Kidney glomerular epithelial cell (primary cell): ENCODE measurements at places on chromosomes 16 and 17.
A peak's percentile ranks its signal among the peaks of the same experiment; 100 is the strongest.

GRCh38 chr17:38900978-38901656 lies 24.3 kb upstream of the LASP1NB start:
- peak; percentile 99 for DNase-seq

DNA sequence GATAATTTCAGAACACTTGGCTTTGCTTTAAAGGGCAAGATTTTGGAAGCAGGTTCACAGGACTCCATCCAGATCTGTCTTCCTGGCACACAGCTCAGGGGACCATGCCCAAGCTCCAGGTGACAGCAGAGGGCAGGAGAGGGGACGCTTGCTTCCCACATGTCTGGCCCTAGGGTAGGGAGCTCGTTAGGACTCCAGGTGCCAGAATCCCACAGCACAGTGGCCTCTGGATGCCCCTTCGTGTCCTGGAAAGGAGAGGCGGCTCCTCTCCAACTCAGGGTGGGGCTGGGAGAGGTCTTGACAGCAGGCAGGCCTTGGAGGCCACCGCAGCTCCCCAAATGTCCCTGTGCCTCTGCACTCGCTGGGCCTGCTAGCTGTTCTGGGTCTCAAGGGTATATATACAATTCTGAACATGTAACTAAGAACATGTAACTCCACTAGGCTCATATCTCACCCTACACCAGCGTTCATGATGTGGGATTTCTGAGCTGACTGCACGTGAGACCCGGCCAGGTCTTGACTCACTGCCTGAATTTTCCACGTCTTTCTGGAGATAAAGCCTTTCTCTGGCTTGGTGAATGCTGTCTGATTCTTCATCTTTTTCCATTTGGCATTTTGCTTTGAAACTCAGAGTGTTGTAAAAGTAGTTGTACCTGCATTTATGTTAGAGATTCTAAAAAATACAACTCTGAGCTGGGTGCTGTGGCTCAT lies 52.8 kb downstream of the MARCHF10 start:
- DNase-seq: no peak

- DNase-seq: no peak
Observed at GRCh38 chr17:46071796-46072195, 72.7 kb downstream of the STH start.

DNA sequence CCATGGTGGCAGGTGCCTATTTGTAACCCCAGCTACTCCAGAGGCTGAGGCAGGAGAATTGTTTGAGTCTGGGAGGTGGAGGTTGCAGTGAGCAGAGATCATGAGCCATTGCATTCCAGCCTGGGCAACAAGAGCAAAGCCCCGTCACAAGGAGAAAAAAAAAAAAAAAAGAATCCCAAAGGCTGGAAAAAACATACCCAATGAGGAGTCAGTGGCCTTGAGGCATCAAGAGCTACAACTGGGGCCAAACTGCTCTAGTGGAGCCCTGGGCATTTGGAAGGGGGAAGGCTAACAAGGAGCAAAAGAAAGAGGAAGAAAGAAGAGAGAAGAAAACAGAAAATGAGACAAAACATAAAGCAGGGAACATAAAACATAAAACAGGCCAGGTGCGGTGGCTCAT lies 6.9 kb downstream of the CHST6 start:
- DNase-seq: no peak

DNA sequence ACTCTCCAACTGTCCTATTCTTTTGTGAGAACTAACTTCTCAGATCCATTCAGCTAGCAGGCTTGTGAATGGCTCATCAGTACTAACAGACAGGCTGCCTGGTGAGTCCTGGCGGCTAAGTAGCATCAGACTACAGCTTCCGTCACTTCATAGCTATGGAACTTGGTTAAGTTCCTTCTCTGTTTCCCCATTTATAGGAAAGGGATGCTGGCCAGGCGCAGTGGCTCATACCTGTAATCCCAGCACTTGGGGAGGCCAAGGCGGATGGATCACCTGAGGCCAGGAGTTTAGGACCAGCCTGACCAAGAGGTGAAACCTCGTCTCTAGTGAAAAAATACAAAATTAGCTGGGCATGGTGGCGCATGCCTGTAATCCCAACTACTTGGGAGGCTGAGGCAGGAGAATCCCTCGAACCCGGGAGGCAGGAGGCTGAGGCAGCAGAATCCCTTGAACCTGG lies 49.9 kb upstream of the TANGO6 start:
- no peak for DNase-seq

- DNase-seq: no peak
Observed at GRCh38 chr16:5393070-5393469, 295.5 kb upstream of the EEF2KMT start.

GRCh38 chr17:14143688-14144087 lies 74.4 kb downstream of the COX10 start:
- DNase-seq: no peak

- DNase-seq: peak; percentile 74
Observed at GRCh38 chr16:70437017-70437581, 1.8 kb downstream of the ST3GAL2 start.

DNA sequence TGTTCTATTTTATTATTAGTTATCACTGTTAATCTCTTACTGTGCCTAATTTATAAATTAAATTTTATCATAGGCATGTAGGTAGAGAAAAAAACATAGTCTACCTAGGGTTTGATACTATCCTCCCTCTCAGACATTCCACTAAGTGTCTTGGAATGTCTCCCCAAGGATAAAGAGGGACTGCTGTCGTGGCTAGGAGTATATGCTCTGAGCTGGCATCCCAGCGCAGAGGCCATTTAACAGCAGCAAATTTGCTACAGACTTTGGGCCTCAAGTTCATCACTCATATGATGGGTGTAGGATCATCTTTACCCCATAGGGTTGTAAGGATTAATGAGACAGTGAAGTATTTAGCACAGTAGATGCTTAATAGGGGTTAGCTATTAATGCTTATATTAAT lies 56.7 kb downstream of the ZFHX3 start:
- DNase-seq: no peak

GRCh38 chr17:9002227-9002605 lies 19.1 kb upstream of the NTN1 start:
- no peak for DNase-seq

DNA sequence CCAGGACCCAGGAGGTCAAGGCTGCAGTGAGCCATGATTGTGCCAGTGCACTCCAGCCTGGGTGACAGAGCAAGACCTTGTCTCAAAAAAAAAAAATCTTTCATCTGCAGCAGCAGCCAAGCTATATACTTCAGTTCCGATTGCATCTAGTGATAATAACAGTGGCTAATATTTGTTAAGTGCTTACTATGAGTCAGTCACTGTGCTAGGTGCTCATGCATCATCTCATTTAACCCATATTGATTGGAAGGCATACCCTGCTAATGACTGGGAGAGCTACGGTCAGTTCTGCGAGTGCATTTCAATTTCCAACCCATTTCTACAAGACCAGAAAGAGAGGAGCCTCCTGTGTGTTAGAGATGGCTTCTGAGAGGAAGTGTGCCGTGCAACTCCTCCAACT lies 7.7 kb upstream of the TUBG2 start:
- no peak for DNase-seq

GRCh38 chr17:48555258-48556228 lies 10.6 kb upstream of the HOXB2 start:
- peak; percentile 87 for DNase-seq

DNA sequence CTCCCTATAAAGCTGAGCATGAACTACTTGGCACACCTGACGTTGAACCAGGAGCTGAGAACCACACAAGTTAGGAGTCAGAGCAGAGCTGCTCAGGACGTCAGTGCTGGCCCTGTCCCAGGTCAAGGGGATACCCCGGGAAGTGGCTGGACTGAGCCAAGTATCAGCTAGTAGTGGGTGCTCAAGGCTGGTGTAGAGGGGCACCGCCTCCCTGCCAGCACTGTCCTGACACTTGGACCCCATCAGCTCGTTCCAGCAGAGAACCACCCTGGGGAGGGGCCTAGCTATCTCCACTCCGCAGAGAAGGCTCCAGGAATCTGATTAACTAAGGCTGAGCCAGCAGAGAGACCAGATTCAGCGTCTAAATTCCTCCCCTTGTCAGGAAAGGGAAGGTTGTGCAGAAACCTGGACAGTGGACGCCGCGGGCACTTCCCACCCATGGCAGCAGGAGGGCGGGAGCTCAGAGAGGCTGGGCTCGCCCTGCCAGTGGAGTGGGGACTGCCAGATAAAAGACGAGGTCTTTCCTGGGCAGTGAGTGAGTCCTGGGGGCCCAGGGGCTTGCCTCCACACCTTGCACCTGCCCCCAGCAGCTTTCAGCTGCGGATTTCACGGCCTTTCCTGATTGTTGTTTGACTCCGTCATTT lies 21.0 kb downstream of the C16orf90 start:
- no peak for DNase-seq

DNA sequence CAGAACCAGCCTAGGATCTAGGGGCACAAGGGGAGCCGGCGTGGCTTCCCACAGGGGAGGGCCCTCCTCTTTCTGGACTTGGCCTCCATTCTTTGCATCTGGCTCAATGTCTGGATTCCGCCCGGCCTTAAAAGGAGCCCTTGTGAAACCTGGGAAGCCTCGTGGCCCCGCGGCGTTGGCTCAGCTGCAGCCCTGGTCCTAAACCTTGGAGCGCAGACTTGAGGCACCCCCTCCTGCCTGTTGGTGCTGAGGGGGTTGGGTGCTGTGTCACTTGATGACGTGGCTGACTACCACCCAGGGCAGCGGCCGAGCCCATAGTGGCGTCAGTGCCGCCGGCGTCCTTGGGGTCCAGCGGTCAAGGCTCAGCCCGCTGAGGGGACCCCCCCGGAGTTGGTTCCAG lies 4.4 kb downstream of the TRAPPC2L start:
- no peak for DNase-seq

DNA sequence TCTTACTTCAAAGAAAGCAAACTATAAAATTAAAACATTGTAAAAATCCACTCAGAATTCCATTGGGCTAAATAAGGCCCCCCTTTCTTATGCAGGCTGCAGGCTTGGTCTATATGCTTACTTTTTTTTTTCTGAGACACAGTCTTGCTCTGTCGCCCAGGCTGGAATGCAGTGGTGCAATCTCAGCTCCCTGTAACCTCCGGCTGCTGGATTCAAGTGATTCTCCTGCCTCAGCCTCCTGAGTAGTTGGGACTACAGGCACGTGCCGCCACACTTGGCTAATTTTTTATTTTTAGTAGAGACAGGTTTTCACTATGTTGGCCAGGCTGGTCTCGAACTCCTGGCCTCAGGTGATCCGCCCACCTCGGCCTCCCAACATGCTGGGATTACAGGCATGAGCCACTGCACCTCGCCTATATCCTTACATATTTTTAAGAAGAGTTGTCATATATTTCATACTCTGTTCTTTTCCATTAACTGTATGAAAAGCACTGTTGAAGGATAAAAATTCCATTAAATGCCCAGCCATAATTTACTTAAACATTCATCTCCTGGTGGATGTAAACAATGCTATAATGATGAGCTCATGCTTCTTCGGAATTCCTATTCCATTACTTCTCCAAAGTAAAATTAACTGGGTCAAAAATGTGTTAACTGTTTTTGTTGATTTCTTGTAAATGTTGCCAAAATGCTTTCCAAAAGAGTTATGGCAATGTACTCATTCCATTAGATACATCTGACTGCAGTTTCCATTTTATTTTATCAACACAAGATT lies 17.8 kb downstream of the SNN start:
- no peak for DNase-seq

- DNase-seq: no peak
Observed at GRCh38 chr17:83135692-83136091, 56.3 kb downstream of the METRNL start.

GRCh38 chr17:8599351-8600011 lies 31.0 kb downstream of the MYH10 start:
- no peak for DNase-seq

DNA sequence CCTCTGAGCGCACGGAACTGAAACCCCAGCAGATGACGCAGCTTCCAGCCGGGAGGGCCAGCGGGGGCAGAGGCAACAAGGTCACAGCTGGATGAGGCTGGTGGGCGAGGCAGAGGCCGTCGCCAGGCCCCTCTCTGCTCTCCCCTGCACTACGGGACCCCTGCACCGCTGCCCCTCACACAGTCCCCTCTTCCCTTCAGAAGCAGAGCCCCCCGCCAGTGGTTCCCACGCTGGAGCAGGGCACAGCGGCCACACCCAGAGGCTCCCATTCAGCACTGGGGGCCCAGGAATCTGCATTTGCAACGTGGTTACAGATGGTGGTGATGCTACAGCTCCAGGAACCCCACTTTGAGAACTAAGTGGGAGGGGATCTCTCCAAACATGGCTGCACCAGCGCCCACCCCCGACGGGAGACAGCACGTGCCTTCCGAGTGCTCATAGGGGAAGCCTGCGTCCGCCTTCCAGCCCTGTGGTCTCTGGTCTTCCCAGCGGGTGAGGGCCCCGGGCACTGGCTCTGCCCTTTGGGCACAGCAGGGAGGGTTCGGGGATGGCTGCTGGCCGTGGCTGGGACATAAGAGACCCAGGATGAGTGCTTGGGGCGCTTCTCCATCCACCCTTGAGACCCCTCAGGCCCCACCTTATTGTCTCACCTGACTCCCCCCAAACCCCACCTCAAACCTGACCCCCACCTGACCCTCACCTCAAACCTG lies 4.7 kb upstream of the RAB40B start:
- no peak for DNase-seq

- DNase-seq: no peak
Observed at GRCh38 chr17:50604513-50604912, 30.2 kb upstream of the ABCC3 start.

DNA sequence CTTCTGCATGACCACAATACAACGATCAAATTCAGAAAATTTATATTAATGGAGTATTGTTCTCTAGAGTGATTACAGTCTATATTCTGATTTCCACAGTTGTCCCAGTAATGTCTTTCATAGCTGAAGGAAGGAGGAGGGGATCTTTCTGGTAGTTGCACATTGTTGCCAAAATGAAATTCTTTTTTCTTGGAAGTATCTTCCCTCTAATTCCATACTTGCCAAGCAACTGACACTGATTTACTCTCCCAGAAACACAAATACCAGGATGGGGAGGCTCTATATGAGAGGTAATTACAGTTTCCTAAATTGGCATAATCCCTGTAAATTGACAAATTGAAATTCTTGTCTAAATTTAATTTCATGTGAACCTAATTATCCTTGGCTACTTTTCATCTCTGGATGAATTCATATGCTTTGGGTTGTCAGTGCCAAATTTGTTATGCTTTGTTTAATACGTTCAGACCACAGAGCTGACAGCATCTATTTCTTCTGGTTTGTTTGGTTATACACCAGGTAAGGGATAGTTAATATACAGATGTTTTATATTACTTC lies 30.0 kb downstream of the NOL11 start:
- no peak for DNase-seq

- DNase-seq: no peak
Observed at GRCh38 chr17:9132944-9133610, 111.8 kb downstream of the NTN1 start.

GRCh38 chr16:50550035-50550434 lies 1.8 kb downstream of the NKD1 start:
- DNase-seq: no peak

GRCh38 chr17:16288860-16289571 lies 64.3 kb downstream of the CENPV start:
- no peak for DNase-seq

DNA sequence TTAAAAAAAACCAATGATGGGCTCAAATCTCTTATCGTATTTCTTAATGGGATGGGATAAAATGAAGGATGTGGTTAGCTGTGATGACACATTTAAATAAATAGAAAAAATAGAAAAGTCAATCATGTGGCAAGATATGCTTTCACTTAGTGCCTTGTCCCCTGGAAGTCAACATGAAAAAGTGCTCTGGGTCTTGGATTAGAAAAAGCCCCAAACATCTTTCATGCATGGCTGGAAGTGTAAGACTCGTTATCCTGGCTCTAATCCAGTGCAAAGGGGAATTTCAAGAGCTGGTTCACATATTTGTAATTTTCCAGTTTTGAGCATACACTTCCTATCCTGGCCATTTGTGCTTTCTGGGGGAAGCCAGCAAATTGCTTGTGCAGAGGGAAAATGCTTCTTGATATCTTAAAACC lies 160.9 kb downstream of the MAP2K6 start:
- DNase-seq: peak; percentile 88

- DNase-seq: no peak
Observed at GRCh38 chr16:75280331-75280804, 28.9 kb upstream of the BCAR1 start.
